AG04450 (cell line): ENCODE measurements at places on chromosomes 4 and X. TPM values are rescaled to one million over a fixed set of nuclear protein-coding genes. Genes with fewer than 3 reads are reported as not detected.

DNA sequence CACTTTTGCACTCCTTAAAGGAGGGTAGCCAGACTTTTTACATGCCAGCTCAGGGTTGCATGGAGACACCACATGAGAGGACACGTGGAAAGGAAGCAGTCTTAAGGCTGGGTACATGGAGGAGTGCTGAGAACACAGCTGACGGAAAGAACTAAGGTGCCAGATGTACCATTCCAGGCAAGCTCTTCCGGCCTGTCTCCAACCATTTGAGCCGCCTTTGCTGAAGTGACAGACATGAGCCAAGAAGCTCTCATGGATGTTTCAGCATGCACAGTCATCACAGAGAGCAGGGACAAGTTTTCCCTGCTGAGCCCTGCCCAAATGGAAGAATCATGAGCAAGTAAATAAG, 83.4 kb upstream of the BMP2K start:
- no peak for DNase-seq

DNA sequence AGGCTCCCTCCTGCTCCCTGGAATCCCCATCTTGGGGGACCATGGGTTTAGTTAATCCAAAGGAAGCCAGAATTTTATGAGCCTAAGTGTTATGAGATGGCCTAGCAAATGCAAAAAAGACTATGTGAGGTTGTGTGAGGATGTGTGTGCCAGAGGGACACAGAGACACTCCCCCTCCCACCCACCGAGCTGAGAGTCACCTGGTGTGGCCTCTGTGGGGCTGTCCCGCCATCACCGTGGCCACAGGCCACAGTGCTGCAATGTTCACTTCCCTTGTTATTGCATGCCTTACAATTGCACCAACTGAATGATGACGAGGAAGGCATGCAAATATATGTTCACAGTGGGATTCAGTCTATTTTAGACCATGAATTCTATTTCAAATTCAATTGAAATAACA, 601 bp upstream of the FGFBP2 start:
- no peak for DNase-seq

Gene PABPC1L2A
- polyA plus RNA-seq, result not detected in 2 replicates

Gene TRMT2B
- 12.1 and 14.2 TPM in 2 replicates for polyA plus RNA-seq
